ENCODE measurements at places on chromosomes 13 and 19.

DNA sequence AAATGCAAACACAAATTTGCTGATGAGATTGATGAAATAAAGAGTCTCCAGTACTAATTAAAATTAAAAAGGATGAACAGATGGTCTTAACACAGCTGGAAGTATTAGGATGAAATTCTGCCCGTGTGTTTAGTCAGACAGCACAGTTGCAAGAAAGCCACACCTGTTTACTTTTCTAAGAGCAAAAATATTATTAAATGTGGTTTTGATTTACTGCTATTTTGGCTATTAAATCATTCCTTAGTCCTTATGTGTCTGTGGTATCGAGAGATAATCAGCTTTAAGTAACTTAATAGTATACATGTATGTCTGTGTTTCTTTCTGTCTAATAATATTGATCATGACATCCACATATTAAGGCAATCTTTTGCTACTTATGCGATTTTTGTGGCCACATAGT, 494.9 kb downstream of the GPC6 start:
- no peak for DNase-seq

DNA sequence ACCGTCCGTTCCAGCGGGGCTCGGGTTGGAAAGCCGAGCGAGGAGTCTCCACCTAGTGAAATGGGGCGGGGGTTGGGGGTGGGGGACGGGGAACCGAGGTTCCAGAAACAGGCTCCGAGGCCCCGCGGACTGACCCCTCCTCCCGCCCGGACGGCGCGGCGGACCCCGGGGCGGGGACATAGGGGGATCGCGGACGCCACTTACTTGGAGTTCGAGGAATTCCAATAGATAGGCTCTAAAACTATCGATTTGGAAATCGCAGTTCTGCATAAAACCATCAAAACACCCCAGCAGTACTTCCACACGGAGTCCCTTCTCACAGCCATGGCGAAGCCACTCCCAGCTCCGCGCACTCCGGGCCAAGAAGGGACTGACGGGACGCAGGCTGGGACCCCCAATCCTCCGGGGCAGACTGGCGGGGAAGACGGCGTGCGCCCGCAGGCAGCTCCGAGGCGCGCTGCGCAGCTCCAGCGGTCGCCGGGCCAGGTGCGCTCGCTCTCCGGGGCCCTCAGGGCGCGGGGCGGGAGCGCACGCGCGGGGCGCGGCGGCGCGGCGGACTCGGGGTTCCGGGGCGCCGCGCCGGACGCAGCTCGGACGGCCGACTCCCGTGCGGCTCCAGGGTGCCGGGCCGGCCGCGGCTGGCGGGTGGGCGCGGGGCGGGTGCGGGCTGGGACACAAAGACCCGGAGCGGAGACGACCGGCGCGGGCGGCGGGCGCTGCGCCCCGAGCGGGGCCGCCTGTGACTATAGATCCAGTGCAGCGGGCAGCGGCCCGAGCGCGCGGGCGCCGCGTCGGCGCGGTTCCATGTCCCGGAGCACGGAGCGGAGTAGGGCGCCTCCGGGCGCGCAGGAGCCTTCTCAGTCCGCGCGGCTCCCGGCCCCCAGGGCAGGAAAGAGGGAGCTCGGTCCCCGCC, 567 bp downstream of the EFNB2 start:
- DNase-seq: no peak

DNA sequence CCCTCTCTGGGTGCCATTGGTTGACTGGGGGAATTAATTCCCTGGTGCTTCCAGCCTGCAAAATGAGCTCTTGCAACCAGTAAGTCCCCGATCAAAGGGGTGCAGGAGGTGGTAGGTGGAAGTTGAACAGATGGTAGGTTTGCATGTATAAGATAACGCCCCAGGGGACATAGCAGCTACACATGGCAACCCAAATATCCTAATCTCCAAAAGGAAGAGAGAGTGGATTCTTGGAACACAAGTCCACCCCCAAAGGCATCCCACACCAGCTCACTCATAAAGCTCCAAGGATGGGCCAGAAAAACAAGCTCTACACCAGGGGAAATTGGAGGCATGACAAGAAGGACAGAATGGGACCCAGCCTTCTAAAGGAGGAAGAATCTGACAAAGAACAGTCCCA, 4.8 kb downstream of the CD209 start:
- DNase-seq: no peak

- no peak for DNase-seq
Observed at GRCh38 chr13:45040173-45040572, 50.8 kb downstream of the GPALPP1 start.

DNA sequence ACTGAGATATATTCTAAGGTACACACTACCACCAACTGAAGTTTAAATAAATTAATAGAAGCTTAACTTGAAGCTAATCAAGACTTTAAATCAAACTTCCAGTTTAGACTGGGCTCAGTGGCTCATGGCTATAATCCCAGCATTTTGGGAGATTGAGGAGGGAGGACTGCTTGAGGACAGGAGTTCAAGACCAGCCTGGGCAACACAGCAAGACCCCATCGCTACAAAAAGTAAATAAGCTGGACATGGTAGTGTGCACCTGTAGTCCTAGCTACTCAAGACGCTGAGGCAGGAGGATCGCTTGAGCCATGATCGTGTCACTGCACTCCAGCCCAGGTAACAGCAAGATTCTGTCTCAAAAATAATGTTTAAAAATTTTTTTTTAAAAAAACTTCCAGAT, 8.6 kb downstream of the KPNA3 start:
- DNase-seq: no peak
